ENCODE measurements at places on chromosomes 7 and 10. TPM values are rescaled to one million over a fixed set of nuclear protein-coding genes. Genes with fewer than 3 reads are reported as not detected.

MYPN gene
- total RNA-seq: 2.0 TPM

PNLIPRP2 gene
- total RNA-seq: 0.11 TPM

GRID2IP gene
- not detected for total RNA-seq

BET1 gene
- total RNA-seq: 20.7 TPM

FGF8 gene
- not detected for total RNA-seq

ASAH2 gene
- 2.8 TPM for total RNA-seq

ELOVL3 gene
- total RNA-seq: 0.35 TPM

Data from A549 treated with dexamethasone at 1 μM for 4 hours (cell line).